ENCODE measurements at places on chromosomes 4 and X.

GRCh38 chr4:36088542-36088941 is 155.8 kb downstream of the ARAP2 start:
- DNase-seq: no peak

- DNase-seq: no peak
These were observed 817.2 kb downstream of the GLUD2 start for GRCh38 chrX:121864561-121864960.

- DNase-seq: no peak
These were observed 93.3 kb downstream of the STIM2 start for GRCh38 chr4:26953770-26954423.

DNA sequence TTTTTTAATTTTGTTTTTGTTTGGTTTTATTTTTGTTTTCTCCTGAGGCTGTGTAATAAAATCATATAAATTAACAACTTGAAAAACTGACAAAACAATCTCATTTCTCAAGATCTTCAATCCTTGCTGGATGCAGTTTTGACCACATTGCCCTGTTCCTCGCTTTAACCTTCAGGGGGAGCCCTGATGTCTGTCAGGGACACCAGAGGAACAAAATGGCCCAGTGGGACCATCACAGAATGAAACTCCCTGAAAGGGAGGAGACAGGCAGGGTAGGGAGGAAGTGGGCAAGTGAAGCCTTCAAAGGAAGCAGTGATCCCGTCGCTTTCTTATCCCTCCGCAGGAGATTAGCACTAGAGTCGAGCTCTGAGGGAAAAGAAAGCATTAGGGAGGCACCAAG is 274.9 kb upstream of the LDB2 start:
- DNase-seq: no peak

GRCh38 chrX:39896951-39897740 is 200.6 kb downstream of the BCOR start:
- no peak for DNase-seq

DNA sequence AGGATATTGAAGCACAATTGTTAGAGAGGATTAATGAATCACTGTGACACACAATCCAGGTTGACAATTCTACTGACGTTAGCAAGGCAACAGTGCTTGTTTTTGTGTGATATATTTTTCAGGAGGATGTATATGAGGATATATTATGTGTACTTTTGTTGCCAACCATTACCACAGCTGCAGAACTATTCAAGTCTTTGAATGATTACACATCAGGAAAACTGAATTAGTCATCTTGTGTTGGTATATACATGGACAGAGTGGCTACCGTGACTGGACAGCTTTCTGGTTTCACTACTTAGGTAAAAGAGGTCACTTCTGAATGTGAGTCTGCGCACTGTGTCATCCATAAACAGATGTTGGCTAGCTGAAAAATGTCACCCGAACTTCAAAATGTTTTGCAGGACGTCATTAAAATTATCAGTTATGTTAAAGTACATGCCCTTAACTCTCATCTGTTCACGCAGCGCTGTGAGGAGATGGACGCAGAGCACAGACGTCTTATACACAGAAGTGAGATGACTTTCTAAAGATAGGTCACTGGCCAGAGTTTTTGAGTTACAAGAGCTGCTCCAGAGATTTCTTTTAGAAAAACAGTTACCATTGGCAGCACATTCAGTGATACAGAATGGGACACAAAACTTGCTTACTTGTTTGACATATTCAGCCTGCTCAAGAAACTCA is 69.0 kb downstream of the MRPL1 start:
- DNase-seq: no peak

DNA sequence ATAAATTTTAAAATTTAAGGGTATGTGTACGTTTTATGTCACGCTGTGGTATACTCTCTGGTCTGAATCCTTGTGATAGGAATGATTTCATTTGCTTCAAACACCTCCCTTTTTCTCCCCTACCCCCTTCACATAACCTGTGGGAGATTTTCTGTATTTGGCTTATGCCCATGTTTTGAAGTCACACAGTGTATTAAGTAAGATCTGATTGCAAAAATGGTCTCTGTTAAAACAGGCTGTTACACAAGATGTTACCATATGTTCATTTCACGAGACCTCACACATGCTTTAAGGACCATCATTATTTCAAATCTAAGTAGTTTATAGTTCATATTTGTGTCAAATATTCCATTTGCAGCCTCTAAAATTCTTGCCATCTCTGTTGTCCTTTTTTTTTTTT is 63.5 kb downstream of the TMEM131L start:
- no peak for DNase-seq

DNA sequence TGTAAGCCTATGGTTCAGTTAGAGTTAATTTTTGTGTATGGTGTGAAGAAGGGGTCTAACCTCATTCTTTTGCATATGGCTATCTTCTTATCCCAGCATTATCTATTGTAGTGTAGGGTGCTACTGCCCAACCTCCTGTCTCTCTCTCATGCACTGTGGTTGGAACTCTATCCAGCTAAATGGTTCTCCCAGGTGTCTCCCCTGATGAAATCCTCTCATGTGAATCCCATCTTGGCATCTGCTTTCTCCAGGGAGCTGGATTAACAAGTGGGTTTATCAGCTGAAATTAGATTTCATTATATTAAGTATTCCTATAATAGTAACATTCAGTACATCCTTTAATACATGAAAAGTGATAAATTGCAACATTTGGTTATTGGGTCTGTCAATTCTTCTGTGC is 224.7 kb upstream of the SFRP2 start:
- DNase-seq: no peak

DNA sequence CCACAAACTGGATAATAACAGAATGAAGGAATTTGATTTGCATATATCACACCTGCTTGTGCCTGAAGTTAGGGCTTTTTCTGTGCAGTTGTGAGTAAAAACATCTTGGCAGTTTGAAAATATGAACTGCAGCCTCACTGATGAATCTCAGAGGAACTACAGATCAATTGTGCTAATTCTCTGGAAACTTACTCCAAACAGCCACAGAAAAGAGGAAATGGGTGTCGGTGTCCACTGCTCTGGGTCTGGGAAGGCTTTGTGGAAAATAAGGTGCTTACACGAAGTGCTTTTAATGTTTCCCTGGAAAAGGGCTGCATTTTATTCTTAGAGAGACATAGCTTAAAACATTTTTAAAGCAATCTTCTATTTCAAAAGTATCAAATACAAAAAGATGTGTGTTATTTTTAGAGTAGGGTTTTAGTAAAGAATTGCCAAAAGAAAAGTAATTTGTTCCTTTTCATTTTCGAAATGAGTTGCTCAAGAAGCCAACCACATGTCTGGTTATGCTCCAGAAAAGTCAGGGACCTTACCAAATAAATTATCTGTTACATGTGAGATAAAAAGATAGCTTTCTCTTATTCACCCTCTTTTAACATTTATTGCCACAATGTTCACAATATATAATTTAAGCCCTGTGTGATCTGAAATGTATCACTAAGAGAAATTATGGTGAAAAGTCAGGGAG is 240.1 kb downstream of the FRAS1 start:
- no peak for DNase-seq

Data from activated T-helper 1 cell treated with anti-CD3 and anti-CD28 coated beads, Interleukin-2, amount 50 U/mL, for 16 hours (primary cell).